A375 (cell line): ENCODE measurements at places on chromosomes 12 and 14. TPM values are rescaled to one million over a fixed set of nuclear protein-coding genes. Genes with fewer than 3 reads are reported as not detected.

Gene KLRF2
- total RNA-seq = not detected in 2 replicates

Gene C1R
- 4.4 and 5.3 TPM in 2 replicates for total RNA-seq

Gene SERPINA10
- total RNA-seq = not detected in 2 replicates

Gene CAPS2
- 0.38 and 0.98 TPM in 2 replicates for total RNA-seq

Gene TMEM30B
- total RNA-seq = not detected in 2 replicates
